ENCODE measurements at places on chromosomes 12 and 14.

GRCh38 chr14:21915826-21916225, 242.2 kb upstream of the OR4E1 start:
- peak; percentile 60 for DNase-seq

DNA sequence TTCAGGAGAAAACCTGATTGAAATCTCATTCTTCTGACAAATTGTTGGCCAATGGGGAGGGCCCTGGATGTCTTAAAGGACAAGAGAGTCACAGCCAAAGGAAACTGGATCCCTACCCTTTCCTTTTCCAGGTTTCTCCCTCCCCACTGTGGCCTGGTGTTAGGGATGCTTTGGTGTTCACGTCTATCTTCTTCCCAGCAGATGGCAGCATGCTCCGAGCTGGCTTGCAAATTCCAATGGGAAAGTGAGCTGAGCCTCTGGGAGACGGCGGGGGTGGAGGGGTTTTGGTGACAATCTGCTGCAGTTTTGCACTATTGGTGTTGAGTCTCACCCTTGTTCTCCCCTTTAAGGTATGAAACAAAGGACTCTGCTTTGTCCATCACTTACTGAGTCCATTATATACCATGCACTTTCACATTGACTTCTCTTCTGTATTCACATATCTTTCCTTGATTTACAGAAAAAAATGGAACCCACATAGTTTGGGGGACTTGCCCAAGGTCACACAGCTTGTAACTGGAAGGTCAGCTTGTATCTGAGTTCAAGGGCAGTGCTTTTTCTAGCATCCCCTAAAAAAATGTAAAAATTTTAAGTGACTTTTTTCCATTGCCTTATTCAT, 39.3 kb downstream of the CCDC177 start:
- peak; percentile 63 for DNase-seq

DNA sequence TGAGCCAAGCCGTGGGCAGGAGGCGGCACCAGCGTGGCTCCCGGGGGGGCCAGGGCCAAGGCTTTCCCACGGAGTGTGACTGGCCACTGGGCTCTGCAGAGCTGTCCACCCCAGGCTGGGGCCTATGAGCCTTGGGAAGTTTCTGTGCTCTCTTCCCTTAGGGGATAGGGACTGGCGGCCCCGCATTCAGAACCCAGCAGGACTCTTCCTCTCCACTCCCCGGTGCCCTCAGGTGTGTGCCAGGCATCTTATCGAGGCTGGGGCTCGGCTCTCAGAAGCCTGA, 17.8 kb upstream of the EIF2B2 start:
- DNase-seq = no peak

GRCh38 chr12:132545164-132545953, 55.4 kb downstream of the FBRSL1 start:
- DNase-seq = no peak

DNA sequence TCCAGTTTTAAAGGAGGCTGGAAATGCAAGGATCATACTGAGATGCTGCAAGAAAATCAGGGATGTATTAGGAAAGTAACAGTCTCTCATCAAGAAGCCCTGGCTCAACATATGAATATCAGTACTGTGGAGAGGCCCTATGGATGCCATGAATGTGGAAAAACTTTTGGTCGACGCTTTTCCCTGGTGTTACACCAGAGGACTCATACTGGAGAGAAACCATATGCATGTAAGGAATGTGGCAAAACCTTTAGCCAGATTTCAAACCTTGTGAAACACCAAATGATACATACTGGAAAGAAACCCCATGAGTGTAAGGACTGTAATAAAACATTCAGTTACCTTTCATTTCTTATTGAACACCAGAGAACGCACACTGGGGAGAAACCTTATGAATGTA, 24.5 kb downstream of the ZNF891 start:
- DNase-seq = no peak

- DNase-seq = peak; percentile 35
These were observed at the start of gene HCAR1 for GRCh38 chr12:122730215-122731014. Gene HCAR1, minus strand, starts transcription at chr12:122730844. Its CDS starts 505 bp downstream, at chr12:122730339.

GRCh38 chr14:63193236-63193635, 11.0 kb upstream of the RHOJ start:
- no peak for DNase-seq

DNA sequence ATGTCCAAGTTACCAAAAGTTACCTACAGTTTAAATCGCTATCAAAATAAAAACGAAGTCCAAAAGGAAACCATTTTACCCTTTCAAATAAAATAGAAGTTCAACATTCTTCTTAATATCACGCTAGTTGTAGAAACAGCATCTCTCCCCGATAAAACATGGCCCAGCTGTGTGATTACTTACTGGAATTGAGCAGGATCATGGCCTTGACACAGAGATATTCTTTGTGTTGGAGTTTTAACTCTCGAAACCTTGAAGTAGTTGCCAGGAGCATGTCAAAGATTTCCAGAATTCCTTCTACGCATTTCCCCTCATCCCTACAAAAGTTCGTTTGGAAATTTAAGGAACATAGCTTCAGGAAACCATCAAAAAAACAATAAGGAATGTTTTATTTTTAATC, 44.8 kb downstream of the ESR2 start:
- DNase-seq = no peak

Data from Daoy (cell line).